ENCODE measurements at places on chromosomes 16 and 17. TPM values are rescaled to one million over a fixed set of nuclear protein-coding genes. Genes with fewer than 3 reads are reported as not detected.

The FZD2 gene
- total RNA-seq, result 0.07 TPM

DNA sequence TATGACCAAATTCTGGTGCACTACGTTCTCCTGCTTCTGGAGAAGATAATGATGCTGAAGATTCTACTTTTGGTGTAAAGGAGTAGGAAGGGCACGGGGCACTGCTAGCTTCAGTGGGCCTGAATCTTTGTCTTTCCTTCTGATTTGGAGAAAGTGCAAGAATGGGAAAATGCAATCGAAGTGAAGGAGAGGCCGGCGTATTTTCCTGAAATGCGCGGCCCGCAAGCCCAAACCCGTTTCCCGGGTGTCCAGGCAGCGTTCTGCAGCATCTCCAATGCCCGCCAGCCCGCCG, 372 bp upstream of the NDE1 start:
- no peaks in the 10 kb centered on the region for H3K27me3 ChIP-seq
- peak overlapping the region; percentile 90 for H3K27ac ChIP-seq
- H3K36me3 ChIP-seq, result peaks cover 17% of the 10 kb centered on the region
- no peak for DNase-seq

DNA sequence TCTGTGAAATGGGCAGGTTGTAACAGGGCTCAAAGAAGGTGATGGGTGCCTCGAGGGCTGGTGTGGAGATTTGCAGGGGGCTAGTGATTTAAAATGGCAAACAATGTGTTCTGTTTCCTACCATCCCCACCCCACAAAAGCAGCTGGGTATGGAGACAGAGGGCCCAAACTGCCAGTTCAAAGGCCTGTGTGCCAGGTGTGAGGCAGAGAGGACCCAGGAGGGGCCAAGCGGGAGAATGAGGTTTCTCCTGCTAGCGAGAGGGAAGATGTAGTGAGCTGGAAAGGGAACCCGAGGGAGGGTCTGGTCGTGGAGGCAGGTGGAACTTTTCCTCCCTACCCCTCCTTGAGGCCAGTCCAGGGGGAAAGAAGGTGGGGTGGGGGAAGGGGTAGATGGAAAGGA, 39.4 kb downstream of the LAT start:
- no peaks in the 10 kb centered on the region for H3K27me3 ChIP-seq
- H3K27ac ChIP-seq, result peak overlapping the region; percentile 82
- H3K36me3 ChIP-seq, result no peaks in the 10 kb centered on the region
- no peak for DNase-seq
- H3K4me3 ChIP-seq, result peak overlapping the region; percentile 7

- H3K27me3 ChIP-seq, result no peaks in the 10 kb centered on the region
- peaks cover 54% of the 10 kb centered on the region for H3K36me3 ChIP-seq
- H3K4me3 ChIP-seq, result no peak overlapping the region
- H3K27ac ChIP-seq, result no peak overlapping the region
Observed at GRCh38 chr16:10390330-10390729, 4.5 kb downstream of the ATF7IP2 start.

The KRTAP4-1 gene
- not detected for total RNA-seq

The LPO gene
- total RNA-seq, result 0.14 TPM

All from activated CD4-positive, alpha-beta T cell treated with anti-CD3 and anti-CD28 coated beads for 36 hours (primary cell).